ENCODE measurements at places on chromosomes 2 and 18.

- DNase-seq = peak; percentile 42
Measured at GRCh38 chr2:224894356-224894755, 147.9 kb downstream of the DOCK10 start.

GRCh38 chr18:48612917-48613316, 74.1 kb downstream of the CTIF start:
- no peak for DNase-seq

GRCh38 chr18:75204732-75205513, 4.0 kb downstream of the PTGR3 start:
- no peak for DNase-seq

DNA sequence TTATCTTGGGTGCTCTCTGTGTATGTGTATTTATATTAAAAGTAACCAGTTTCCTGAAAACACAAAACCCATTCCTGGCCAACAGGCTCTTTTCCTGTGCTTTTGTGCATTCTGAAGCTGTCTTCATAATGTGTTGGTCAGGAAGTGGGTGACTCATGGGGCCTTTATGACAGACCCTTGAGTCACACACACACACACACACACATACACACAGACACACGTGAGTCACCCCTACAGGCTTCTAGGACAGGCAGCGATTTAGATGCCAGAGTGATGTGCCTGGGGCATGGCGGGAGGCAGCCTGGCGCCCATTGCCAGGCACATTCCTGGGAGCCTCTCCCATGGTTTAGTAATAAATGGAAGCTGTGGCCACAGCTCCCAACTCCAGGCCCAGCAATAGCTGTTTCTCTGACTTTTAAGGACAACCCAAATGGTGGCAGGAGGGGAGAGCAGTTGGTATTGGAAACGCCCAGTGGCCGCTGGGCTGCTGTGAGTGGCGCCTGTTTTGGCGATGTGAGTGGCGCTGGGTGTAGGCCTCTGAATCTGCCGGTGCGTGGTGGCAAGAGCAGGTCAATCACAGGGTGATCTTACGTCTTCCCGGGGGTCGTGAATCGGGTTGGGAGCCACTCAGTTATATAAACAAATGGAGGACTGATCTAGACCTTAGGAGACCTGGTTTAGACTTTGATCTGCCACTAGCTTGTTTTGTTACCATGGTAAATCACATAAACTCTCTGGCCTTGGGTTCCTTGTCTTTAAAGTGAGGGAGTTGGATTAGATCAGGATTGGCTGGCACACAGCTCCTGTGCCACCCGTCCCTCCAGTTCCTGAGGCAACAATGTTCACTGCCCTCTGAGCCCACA, 150.7 kb upstream of the DLX2 start:
- peak; percentile 57 for DNase-seq

DNA sequence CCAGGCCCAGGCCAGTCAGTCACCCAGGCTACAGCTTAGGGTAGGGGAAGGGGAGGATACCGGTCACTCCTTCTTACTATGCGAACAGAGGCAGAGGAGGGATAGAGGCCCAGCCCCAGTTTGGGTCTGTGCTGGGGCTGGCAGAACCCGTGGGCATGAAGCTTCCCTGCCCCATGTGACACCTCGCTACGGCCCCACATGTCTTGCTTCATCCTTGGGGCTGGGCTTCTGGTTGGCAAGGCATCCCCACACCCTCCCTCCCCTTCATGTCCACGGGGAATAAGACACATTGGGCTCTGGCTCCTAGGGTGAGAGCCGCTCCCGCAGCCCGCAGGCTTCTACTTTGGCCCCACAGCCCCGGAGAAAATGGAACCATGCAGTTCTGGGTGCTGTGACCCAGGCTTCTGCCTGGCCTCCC, 32.4 kb downstream of the HS1BP3 start:
- no peak for DNase-seq

GRCh38 chr18:44409071-44409470, 271.6 kb upstream of the SETBP1 start:
- no peak for DNase-seq

DNA sequence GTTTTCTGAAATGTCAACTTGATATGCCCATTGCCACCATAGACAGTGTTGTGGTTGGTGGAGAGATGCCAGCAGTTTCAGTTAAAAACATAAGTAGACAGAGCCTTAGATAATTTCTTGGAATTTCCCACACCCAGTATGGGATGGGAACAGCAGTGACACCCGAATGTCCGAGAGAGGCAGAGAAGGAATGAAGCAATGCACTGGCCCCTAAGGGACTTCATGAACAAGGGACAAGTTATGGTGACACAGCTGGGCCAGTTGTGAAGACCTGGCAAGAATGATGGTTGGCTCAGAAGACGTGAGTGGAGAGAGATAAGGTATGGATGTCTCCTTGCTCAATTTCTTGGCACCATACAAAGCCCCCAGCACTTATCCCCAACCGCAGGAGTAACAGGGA, 165.2 kb upstream of the APCDD1 start:
- DNase-seq = no peak
